ENCODE measurements at places on chromosomes 12 and 14.
A peak's percentile ranks its signal among the peaks of the same experiment; 100 is the strongest.

GRCh38 chr12:29208936-29209701, 60.0 kb downstream of the FAR2 start:
- no peak for DNase-seq

GRCh38 chr12:51275088-51275487, 4.9 kb upstream of the SMAGP start:
- DNase-seq: no peak

- no peak for DNase-seq
Observed at GRCh38 chr12:98916106-98916505, 271.0 kb downstream of the APAF1 start.

DNA sequence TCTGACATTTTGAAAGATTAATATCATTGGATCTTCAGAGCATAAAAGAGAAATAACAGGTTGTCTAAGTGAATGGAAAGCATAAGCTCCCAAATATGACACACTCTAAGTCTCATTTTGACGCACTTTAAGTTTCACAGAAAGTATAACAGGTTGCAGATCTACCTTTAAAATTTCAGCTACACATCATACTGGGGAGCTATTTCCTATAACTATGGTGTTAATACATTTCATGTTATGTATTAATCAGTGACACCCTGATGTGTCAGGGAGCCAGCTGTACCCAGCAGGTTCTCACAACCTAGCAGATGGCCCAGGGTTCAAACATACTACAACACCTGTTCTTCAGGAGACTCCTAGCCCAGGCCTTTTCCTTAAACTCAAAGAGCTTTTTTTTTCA, 31.1 kb upstream of the TMX1 start:
- DNase-seq: peak; percentile 94

DNA sequence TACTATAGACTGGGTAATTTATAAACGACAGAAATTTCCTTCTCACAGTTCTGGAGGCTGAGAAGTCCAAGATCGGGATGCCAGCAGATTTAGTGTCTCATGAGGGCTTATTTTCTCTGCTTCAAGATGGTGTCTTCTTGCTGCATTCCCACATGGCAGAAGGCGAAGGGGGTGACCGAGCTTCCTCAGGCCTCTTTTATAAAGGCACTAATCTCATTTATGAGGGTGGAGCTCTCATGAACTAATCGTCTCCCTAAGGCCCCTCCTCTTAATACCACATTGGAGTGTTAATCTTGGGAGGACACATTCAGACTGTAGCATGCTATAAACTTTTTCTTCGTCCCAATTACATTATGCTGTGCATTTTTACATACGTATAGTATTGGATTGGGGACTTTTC, 200.4 kb upstream of the ARHGAP5 start:
- DNase-seq: no peak

DNA sequence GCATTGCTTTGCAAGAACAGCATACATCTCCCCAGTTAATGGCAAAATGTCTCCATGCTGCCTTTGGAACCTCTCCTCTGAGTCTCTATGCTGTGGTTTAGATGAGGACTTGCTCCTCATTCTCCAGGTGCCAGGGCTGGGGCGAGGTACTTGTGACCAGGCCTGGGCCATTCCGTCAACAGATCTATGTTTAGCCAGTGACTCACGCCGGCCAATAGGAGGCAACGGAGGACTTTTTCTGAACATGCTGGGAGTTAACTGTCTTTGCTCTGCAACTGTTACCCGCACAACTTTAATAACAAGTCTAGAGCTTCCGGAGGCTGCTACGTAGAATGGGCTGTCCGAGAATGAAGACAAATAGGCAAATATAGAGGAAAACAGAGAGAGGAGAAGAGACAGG, 214.2 kb downstream of the GLT1D1 start:
- DNase-seq: no peak

GRCh38 chr14:29993143-29993542, 65.5 kb upstream of the PRKD1 start:
- DNase-seq: no peak

GRCh38 chr12:130127912-130128789, 34.1 kb upstream of the FZD10 start:
- no peak for DNase-seq

DNA sequence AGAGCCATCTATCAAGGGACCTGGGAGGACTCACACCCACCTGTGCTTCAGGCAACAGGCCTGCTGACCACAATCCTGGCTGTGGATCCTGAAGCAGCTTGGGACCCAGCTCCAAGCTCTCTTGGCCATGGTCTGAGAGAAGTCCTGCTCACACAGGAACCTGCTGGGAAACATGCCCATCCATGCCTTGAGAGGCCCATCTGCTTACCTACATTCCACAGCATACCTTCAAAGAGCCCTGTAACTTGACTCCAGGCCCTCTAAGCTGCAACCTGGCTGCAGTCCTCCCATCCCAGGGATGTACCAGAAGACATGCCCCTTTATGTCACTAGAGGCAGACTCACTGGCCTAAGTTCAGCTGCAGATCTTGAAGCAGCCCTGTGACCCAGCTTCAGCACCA, 61.7 kb upstream of the AMIGO2 start:
- no peak for DNase-seq

GRCh38 chr14:91305650-91306431, 61.3 kb upstream of the GPR68 start:
- no peak for DNase-seq

DNA sequence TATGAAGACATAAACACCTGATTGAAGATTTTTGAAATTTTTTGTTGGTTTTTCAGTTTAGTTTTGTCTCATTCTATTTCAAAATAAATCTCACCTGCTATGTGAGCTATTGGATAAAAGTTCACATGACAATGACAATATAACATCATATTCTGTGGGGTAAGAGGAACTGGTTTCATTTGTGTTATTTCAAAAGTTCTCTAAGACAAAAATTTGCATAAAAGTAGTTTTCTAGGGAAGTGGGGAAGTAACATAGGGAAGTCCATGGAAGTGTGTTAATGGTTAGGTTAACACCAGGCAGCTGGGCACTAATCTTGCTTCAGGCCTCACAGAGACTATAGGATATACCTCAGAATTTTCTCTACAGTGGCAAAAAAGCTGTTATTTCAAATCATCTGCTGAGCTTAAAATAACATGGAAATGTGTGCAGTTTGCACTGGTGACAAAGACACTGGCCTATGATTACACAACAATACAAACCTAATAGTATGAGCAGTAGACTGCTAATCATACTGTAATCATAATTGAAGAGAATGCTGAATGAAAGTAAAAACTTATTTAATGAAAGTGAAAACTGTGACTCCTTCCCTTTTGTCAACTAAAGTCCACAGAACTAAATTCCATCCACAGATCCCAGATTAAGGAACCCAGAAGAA, 710.6 kb upstream of the TMEM132C start:
- DNase-seq: no peak

DNA sequence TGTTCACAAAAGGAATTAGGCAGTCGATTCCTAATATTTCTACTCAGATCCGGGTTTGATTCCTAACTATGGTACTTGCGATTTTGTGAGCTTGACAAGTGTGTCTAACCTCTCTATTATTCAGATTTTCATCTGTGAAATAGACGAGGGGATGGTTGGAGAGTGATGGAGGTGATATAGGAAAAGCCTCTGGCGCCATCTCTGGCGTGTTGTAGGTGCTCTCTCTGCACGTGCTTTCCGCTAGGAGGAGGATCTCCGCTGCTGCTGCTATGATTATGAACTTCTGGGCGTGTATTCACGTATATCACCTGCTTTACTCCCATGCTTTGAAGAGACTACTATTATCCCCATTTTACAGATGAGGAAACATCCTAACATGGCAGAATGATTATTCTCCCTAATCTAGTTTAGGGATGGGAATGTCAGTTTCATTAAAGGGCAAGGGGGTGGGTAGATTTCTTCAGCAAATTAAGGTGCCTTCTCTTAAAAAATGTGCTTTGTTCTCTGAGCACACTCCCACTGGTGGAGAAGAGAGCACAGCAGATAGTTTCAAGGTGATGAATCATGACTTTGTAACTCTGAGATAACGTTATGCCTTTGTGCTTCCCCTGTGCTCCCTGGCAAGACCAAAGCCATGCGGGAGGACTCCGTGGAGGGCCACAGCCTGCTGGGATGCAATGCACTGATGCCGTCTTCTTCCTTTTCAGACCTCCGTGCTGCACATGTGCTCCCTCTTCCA, 97.1 kb downstream of the PRIMA1 start:
- DNase-seq: no peak

All from SHP77 treated with DMSO at 0.1 percent for 48 hours (cell line).